ENCODE measurements at places on chromosomes 1 and 21. TPM values are rescaled to one million over a fixed set of nuclear protein-coding genes. Genes with fewer than 3 reads are reported as not detected.

GRCh38 chr21:33088384-33088783, 18.4 kb downstream of the OLIG1 start:
- no peaks in the 10 kb centered on the region for H3K36me3 ChIP-seq
- no peak overlapping the region for H3K27ac ChIP-seq
- no peaks in the 10 kb centered on the region for H3K4me1 ChIP-seq
- peaks cover 8% of the 10 kb centered on the region for H3K27me3 ChIP-seq
- no peak for DNase-seq
- no peak overlapping the region for H3K4me3 ChIP-seq

Gene VHLL
- not detected for total RNA-seq

DNA sequence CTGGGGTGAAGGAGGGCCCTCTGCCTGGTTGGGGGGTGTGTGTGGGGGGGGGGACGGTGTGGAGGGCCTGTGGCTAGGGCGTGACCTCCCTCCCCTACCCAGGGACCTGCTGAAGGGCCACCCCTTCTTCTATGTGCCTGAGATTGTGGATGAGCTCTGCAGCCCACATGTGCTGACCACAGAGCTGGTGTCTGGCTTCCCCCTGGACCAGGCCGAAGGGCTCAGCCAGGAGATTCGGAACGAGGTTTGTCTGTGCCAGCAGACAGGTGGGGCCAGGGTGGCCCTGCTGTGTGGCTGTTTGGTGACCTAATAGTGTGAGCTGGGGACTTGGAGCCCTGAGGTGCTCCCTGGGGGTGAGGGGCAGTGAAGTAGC, 43.9 kb downstream of the COQ8A start:
- peaks cover 3% of the 10 kb centered on the region for H3K36me3 ChIP-seq
- no peak overlapping the region for H3K4me3 ChIP-seq
- no peak overlapping the region for H3K27ac ChIP-seq
- H3K27me3 ChIP-seq = no peaks in the 10 kb centered on the region
- peaks cover 2% of the 10 kb centered on the region for H3K4me1 ChIP-seq

Gene TMEM61
- not detected for total RNA-seq

- no peak overlapping the region for H3K4me3 ChIP-seq
- DNase-seq = no peak
- H3K36me3 ChIP-seq = peaks cover 9% of the 10 kb centered on the region
- H3K27me3 ChIP-seq = no peaks in the 10 kb centered on the region
Observed at GRCh38 chr1:150808846-150809245, 786 bp upstream of the CTSK start.

DNA sequence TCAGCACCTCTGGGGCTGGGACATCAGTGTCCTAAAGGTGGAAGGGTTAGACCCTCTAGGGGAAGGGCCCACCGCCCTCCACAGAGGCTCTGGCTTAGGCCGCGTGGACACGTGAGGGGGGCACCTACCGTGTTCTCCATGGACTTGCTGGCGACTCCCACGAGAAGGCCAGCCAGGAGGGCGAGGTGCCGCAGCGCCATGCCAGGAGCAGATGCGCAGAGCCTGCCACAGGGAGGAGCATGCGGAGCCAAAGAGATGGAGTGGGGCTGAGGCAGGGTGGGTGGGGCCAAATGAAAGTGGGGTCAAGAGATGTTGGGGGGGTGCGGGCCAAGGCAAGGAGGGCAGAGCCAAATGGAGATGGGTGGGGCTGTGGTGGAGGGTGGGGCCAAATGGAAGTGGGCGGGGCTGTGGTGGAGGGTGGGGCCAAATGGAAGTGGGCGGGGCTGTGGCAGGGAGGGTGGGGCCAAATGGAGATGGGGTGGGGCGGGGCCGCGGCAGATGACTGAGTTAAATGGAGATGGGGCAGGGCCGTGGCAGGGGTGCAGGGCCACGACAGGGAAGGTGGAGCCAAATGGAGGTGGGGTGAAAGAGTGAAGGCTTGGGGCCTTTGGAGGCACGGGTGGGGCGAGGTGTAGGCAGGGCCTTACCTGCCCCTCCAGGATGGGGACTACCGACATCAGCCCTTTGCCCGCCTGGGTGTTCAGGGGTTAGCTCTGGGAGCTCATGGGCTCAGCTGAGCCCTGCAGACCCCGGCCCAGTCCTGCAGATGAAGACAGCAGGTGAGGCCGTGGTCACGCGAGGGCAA, 17.4 kb upstream of the RNF223 start:
- H3K4me1 ChIP-seq = no peaks in the 10 kb centered on the region
- H3K4me3 ChIP-seq = no peak overlapping the region
- no peak overlapping the region for H3K27ac ChIP-seq
- no peak for DNase-seq
- H3K27me3 ChIP-seq = no peaks in the 10 kb centered on the region

DNA sequence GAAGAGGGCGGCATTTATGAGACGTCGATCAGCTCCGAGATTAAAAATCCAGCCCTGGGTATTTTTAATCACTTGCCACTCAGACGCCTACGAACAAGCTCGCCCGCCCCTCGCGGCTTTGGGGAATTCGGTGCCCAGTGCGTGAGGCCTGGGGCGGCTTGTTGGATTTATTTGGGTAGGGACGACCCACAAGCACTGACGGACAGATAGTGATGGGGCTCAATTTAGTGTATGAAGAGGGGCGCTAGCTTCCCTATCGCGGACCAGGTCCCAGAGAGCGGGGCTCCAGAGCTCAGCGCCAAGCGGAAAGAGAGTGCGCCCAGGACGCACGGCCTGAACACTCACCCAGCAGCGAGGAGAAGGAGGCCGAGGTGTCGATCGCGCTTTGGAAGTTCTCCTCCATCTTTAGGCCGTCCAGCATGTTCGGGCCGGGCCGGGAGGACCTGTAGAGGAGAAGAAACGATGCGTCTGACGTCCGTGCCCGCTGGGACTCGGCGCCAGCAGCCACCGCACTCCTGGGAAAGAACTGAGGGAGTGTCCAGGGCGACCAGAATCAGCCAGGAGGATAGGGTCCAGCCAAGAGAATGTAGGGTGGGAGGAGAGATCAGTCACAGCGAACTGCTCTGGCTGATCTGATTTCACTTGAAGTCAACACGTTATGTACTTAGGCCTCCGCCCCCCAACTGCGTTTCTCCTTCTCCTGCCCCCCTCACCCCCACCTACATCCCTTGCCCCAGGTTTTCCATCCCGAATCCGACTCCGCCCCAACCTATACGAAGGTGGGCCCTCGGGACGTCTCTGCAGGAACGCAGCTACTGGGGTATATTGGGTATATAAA, 1.2 kb downstream of the LMX1A start:
- H3K36me3 ChIP-seq = no peaks in the 10 kb centered on the region
- no peak overlapping the region for H3K4me3 ChIP-seq
- no peak for DNase-seq
- H3K27me3 ChIP-seq = peaks cover 87% of the 10 kb centered on the region
- H3K4me1 ChIP-seq = peaks cover 3% of the 10 kb centered on the region

- H3K4me3 ChIP-seq = no peak within 1 kb of the TSS
- no peaks in the 10 kb centered on the region for H3K36me3 ChIP-seq
- H3K4me1 ChIP-seq = peaks cover 3% of the 10 kb centered on the region
- peak; percentile 70 for DNase-seq
Observed at GRCh38 chr1:2801535-2802291, at the start of gene TTC34. Gene TTC34 (minus strand): TSS chr1:2801693. CDS start chr1:2800827, 866 bp downstream.

- no peak overlapping the region for H3K27ac ChIP-seq
- peaks cover 1% of the 10 kb centered on the region for H3K27me3 ChIP-seq
- no peaks in the 10 kb centered on the region for H3K4me1 ChIP-seq
Observed at GRCh38 chr21:29583424-29583924, 284.8 kb downstream of the BACH1 start.

DNA sequence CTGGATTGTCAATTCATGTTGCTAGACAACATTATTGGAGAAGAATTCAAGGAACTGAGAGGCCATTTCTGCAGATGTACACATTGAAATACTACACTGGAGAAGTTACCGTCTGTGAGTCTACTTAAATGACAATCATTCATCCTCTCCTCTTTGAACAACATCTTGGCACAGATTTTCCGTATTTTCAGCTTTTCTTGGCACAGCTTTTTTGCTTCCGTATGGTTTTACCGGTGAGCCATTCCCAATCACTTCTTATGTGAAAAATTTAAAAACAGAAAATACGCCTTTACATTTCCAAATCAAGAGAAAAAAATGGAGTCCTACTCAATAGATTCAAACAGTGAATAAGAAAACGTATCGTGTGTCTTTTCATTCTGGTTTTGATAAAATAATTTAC, 1493.7 kb downstream of the AMY1C start:
- no peak overlapping the region for H3K4me3 ChIP-seq
- no peaks in the 10 kb centered on the region for H3K27me3 ChIP-seq
- no peaks in the 10 kb centered on the region for H3K4me1 ChIP-seq

Gene IL22RA1
- not detected for total RNA-seq

- H3K4me3 ChIP-seq = no peak overlapping the region
- no peaks in the 10 kb centered on the region for H3K27me3 ChIP-seq
- H3K27ac ChIP-seq = no peak overlapping the region
- no peaks in the 10 kb centered on the region for H3K36me3 ChIP-seq
- H3K4me1 ChIP-seq = no peaks in the 10 kb centered on the region
Observed at GRCh38 chr1:54837002-54837853, 36.1 kb upstream of the TTC22 start.

Gene ALX3
- total RNA-seq = not detected

DNA sequence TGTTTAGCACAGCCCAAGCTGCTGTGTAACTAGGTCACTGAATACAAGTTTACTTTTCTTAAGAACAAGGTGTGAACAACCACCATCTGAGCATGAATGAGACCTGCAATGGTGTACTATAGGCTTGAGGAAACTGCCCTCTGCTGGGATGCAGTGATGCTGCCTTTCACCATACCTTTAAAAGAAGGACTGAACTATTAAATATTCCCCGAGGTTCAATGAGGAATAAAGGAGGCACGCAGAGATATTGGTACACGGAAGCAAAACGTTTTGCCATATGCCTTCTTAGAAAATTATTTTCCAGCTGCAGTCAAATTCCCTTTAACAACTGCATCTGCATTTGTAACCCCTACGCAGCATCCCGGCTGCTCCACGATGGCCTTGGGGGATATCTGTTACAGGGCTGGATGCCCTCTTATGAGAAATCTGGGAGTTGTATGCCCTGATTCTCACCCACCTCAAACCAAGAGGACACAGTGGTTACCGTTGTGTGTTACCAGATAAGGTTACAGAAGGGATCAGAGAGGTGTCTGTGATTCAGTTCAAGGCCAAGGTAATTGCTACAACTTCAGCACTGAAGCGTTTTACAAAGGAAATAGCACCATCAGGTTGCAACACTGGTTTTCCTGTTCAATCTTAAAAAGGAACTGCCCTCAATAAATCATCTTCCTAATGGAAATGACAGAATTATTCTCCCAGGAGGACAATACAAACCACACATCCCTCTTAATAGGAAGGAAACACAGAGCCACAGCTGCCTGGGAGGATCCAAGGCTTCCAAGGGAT, 470.5 kb downstream of the LTN1 start:
- no peak overlapping the region for H3K4me3 ChIP-seq
- no peaks in the 10 kb centered on the region for H3K27me3 ChIP-seq
- no peak for DNase-seq
- H3K4me1 ChIP-seq = peaks cover 2% of the 10 kb centered on the region
- no peak overlapping the region for H3K27ac ChIP-seq
- H3K36me3 ChIP-seq = no peaks in the 10 kb centered on the region

- no peak for DNase-seq
- no peak overlapping the region for H3K4me3 ChIP-seq
- H3K27me3 ChIP-seq = peaks cover 4% of the 10 kb centered on the region
- H3K36me3 ChIP-seq = no peaks in the 10 kb centered on the region
Observed at GRCh38 chr1:61174060-61174795, 91.9 kb downstream of the NFIA start.

Gene TNNI3K
- not detected for total RNA-seq

Gene MAEL
- total RNA-seq = 0.40 TPM

DNA sequence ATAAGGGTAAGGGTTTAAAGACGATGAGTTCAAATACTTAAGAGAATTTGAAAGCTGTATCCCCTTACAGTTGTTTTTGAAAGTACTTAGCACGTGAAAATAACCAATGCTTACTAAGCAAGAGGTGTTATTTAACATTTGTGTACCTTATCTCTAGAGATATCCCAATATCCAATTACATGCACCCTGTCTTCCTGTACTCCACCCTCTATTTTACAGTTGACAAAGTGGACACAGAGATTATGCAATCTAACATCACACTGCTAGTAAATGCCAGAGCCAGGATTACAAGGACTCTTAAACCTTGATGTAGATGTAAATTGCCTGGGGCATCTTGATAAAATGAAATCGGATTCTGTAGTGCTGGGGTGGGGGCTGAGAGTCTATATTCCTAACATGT, 72.0 kb downstream of the GDAP2 start:
- no peaks in the 10 kb centered on the region for H3K4me1 ChIP-seq
- H3K27me3 ChIP-seq = no peaks in the 10 kb centered on the region
- H3K27ac ChIP-seq = no peak overlapping the region
- peaks cover 6% of the 10 kb centered on the region for H3K36me3 ChIP-seq
- H3K4me3 ChIP-seq = no peak overlapping the region

Gene EFNA1
- total RNA-seq = not detected

GRCh38 chr21:35593000-35593502, 467.3 kb downstream of the SETD4 start:
- peaks cover 23% of the 10 kb centered on the region for H3K27me3 ChIP-seq
- H3K4me3 ChIP-seq = no peak overlapping the region
- no peaks in the 10 kb centered on the region for H3K36me3 ChIP-seq
- DNase-seq = no peak
- no peak overlapping the region for H3K27ac ChIP-seq

DNA sequence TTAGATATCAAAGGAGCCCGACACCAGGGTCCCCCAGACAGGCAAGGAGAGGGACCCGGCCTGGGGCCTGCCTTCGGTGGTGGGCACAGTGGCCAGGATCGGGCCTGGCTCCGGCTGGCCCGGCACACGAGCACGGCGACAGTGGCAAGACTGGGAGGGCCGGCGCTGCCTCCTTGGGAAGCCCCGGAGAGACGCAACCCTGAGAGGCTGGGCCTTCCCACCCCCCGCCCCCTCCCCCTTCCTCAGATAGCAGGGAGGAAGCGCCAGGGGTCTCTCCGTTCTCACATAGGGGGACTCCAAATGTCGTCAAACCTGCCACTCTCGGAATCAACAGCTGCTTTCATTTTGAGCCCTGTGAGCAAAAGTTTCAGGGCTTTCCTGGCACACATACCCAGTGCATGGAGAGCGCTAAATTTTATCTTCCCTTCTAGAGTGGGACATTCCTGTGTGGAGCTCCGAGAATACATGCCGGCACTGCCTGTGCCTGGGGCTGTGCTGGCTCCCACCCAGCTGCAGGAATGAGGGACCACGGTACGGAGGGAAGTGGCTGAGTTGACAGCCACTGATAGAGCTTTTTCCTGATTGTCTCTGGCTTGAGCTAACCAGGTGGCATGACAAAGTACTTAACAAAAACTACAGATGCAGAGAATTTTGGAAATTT, 62.4 kb downstream of the CD247 start:
- peaks cover 48% of the 10 kb centered on the region for H3K36me3 ChIP-seq
- peaks cover 58% of the 10 kb centered on the region for H3K4me1 ChIP-seq
- H3K27ac ChIP-seq = peak overlapping the region; percentile 62
- no peaks in the 10 kb centered on the region for H3K27me3 ChIP-seq

Gene CR1
- total RNA-seq = not detected

GRCh38 chr1:206912445-206913095, 9.2 kb downstream of the FCMR start:
- H3K27ac ChIP-seq = no peak overlapping the region
- DNase-seq = peak; percentile 69
- peaks cover 78% of the 10 kb centered on the region for H3K36me3 ChIP-seq
- peaks cover 61% of the 10 kb centered on the region for H3K4me1 ChIP-seq

Gene FCN3
- not detected for total RNA-seq

- no peak overlapping the region for H3K27ac ChIP-seq
- no peaks in the 10 kb centered on the region for H3K36me3 ChIP-seq
- H3K4me1 ChIP-seq = peaks cover 42% of the 10 kb centered on the region
- DNase-seq = no peak
Observed at GRCh38 chr1:9312168-9312720, 19.6 kb downstream of the SPSB1 start.

Gene CYYR1
- not detected for total RNA-seq

Gene AGRN
- 22.8 TPM for total RNA-seq

Data from activated CD4-positive, alpha-beta memory T cell treated with anti-CD3 and anti-CD28 coated beads, Interleukin-2, amount 10 ng/mL, durations not matched to agents 7 days and 5 days (primary cell).